ENCODE measurements at places on chromosomes 4 and X.

GRCh38 chr4:173280998-173281397 lies 53.2 kb downstream of the HMGB2 start:
- no peak for DNase-seq

GRCh38 chrX:49039598-49040375 lies 3.4 kb downstream of the TFE3 start:
- DNase-seq: peak; percentile 71

DNA sequence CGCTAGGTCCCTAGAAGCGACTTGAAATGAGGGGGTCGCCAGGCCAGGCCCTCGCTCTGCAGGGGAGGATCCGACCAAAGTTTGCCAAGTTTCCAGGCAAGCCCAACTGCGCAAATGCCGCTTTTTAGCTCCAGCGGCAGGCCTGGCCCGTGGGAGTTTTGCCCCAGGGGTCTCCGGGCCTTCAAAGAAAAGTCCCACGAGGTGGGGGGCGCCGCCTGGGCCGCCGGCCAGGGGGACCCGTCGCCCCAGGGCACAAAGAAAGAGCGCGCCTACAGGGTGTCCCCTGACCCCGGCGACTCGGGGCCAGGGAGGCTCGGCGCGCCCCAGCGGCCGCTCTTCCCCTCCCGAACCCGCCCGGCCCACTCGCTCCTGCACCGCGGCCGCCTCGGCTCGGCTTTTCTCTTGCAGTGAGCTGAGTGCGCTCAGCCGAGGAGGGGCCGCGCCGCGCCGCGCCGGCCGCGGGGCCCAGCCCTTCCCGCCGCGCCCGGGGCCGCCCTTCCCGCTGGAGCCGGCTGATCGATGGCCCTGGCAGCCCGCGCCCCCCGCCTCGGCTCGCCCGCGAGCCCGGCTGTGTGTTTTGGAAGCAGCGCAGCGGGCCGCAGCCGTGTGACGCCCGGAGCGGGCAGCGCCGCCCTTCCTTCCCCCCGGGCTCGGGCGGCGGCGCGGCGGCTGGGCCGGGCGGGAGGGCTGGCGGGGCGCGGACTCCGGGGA lies 754 bp upstream of the KLF3 start:
- no peak for DNase-seq

DNA sequence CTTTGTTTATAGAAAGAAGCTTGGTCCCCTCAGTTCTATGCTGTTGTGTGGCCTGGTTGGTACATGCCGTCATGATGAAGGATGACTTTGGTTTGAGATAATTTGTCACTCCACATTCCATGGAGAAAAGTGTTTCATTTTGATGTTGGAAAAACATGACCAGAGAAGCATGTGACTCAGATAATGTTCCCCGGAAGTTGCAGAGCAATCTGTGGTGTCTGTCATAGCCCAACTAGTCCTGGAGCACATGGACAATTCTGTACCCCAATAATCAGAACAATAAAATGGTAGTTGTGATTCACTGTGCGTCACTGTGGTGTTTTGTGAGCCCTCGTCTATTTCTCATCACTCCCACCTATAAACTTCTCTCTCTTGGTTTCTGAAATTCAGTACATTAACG lies 85.1 kb downstream of the PDK3 start:
- DNase-seq: no peak

- DNase-seq: no peak
Observed at GRCh38 chrX:148854306-148854705, 353.9 kb downstream of the AFF2 start.

DNA sequence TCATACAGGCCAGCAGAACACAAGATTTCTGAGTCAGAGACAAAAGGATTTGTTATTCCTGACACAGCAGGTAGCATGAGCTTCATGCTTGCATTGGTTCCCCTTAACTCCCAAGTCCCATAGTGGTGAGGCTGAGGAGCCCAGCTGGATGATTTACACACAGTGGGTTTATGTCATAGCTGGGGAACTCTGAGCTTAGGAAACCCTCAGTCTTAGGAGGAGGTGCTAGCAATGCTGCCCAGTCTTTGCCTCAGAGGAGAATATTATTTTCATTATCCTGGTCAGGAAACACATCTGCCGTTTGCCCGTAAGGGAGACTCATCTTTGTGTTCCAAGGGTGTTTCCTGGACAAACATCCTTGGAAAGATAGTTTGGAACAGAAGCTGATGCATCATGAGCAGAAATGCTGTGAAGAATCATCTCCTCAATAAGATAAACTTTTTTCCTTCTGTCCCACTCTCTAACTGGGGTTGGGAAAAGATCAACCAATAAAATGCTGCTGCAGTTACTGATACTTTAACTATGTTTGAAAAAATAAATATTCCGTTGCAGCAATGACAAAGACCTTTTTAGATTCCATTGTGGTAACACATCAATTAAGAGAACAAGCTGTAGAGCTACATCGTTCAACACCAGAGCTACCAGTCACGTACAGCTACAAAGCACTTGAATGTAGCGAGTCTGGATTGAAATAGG lies 146.8 kb downstream of the DCLK2 start:
- DNase-seq: no peak

- peak; percentile 17 for DNase-seq
Observed at GRCh38 chrX:54182194-54182863, 725 bp downstream of the FAM120C start.

DNA sequence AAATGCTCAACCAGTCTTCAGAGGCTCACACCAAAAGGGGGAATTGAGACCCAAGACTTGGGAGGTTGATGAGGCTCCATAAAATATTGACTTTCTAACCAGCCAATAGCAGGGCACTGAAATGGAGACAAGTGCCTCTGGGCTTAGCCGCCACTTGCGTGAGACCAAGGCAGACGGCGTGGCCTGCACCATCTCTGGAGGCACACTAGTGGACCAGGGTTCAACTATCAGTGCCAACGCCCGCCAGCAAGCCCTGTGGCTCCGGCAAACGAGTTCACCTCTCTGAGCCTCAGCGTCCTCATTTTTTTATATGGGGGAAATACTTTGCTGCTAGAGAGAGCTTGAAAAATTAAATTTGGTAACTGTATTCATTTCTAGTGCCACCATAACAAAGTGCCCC lies 50.3 kb downstream of the PPP2R2C start:
- DNase-seq: no peak

GRCh38 chrX:46777971-46778810 lies 19.3 kb upstream of the SLC9A7 start:
- no peak for DNase-seq
